Thyroid gland (tissue), 4 donors: ENCODE measurements at places on chromosomes 6 and 20. TPM values are rescaled to one million over a fixed set of nuclear protein-coding genes. Genes with fewer than 3 reads are reported as not detected.
A peak's percentile ranks its signal among the peaks of the same experiment; 100 is the strongest.

GRCh38 chr6:117545161-117545595, 57.1 kb downstream of the GOPC start:
- DNase-seq: no peak

GRCh38 chr6:106056746-106057390, 29.3 kb upstream of the PRDM1 start:
- no peak for DNase-seq

DNA sequence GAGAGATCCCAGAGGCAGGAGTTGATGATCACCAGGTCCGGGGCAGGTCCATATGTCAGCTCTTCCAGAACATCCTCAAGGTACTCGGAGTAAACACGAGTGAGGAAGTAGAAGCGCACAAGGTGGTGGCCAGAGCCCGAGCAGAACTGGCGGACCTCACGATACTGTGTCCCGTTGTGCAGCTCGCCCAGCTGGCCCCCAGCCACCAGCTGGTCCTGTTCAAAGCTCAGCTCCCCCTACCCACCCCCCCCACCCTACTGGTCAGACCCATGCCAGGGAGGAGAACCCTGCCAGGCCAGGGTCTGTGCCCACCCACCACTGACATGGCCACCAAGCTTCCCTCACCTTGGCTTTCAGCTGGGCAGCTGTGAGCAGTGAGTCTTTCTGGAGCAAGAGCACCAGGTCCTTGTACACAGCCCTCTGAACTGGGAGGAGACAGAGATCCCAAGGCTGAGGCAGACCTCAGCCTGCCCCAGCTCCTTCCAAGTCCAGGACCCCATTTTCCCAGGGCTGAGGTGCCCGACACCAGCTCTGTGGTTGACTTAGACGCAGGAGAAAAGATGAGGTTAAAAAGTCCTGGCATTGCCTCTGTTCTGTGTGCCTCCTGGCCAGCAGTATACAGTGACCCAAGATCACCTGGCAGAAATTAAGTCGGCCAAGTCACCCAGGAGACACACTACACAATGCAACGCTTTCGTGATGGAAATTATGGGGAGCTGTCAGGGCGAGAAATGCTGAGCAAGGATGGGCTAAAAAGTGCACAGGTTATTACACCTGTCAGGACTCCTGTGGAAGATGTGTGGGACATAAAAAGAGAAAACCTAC, 1.4 kb downstream of the PCED1A start:
- no peak for DNase-seq

DNA sequence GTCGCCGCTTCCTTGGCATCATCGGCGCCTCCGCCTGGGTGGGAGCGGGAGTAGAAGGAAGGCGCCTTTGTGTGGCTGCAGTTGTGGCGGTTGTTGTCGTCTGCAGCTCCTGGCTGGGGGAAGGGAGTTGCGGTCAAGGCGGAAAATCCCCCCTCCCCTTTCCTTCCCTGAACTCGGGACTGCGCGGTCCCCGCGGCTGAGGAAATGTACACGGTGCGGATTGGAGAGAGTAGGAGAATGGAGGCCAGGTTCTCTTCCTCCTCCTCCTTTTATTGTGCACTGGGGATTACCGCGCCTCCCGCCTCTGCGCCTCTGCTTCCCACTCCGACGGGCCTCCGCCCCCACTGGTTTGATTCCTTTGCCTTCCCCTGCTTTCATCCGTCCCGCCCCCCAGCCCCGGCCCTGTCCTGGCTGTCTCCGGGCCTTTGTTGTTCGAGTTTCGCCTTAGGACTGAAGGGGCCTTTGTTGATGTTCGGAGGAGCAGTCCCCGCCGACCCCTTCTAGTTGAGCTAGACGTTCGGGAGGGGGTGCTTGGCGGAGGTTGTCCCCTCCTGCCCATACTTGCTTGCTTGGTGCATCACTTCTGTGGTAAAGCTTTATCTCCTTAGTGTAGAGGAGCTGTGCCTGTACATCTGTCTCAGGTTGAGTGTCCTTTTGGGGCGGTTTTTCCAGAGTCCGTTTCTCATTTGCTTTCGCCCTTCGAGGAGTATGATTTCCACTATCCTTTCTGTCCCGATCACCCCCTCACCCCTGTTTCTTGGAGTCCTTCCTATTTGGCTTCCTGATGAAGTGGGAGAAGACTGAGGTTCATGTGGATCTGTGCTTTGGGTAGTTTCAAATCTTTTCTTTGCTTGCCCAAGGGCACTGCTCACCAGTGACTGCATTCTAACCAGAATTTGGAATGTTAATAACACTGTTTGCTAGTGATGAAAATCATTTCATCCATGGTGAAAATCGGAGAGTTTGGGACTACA, 764 bp downstream of the ZNF292 start:
- DNase-seq: peak; percentile 54

- DNase-seq: no peak
Measured at GRCh38 chr6:163877877-163878639, 463.5 kb downstream of the QKI start.

DNA sequence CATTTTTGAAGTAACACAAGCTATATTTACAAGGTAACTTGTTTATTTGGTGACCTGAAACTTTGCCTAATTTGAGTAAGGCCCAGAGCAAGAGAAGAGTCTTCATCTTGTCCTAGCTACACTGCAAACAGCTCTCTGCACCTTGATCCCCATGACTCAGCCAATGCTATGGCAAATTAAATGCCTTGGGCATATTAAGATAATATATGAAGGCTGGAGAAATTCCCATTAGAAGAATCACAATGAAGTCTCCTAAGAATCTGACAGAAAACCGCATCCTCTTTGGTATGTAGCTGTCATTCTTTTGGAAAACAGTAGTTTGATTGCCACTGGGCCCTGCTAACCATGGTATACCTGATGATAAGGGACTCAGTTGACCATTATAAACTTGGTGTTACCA, 204.5 kb downstream of the UBE3D start:
- no peak for DNase-seq

GRCh38 chr6:23559587-23560343, 566.2 kb upstream of the NRSN1 start:
- DNase-seq: no peak

GRCh38 chr6:115544765-115545671, 515.7 kb downstream of the FRK start:
- DNase-seq: peak; percentile 23

DNA sequence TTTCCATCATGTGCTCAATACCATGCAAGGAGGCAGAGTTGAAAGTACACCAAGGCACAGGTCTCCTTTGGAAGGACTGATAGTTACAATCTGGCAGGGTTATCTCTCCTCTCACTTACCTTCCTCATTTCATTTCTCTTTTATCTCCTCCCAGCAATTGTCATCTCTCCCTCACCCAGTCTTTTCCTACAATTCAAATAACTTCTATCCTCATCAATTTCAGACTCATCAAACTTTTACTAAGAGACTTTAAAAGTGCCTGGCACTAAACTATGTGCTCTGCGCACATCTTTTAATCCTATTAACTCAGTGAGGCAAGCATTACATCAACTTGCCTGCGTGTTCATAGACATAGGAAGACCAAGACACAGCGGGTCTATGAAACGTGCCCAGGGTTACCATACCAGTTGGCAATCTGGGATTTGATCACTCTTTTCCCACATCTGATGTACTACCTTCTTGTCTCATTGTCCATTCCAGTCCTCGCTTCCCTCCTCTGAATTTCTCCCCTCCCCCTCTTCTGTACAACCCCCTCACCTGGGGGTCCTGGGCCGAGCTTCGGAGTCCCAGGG, 1.2 kb downstream of the VARS1 start:
- DNase-seq: no peak

- DNase-seq: no peak
Measured at GRCh38 chr6:24743265-24743943, 24.4 kb upstream of the C6orf62 start.

- DNase-seq: no peak
Measured at GRCh38 chr6:38776515-38776914, 61.4 kb downstream of the DNAH8 start.

Gene BPIFA1
- total RNA-seq: not detected

DNA sequence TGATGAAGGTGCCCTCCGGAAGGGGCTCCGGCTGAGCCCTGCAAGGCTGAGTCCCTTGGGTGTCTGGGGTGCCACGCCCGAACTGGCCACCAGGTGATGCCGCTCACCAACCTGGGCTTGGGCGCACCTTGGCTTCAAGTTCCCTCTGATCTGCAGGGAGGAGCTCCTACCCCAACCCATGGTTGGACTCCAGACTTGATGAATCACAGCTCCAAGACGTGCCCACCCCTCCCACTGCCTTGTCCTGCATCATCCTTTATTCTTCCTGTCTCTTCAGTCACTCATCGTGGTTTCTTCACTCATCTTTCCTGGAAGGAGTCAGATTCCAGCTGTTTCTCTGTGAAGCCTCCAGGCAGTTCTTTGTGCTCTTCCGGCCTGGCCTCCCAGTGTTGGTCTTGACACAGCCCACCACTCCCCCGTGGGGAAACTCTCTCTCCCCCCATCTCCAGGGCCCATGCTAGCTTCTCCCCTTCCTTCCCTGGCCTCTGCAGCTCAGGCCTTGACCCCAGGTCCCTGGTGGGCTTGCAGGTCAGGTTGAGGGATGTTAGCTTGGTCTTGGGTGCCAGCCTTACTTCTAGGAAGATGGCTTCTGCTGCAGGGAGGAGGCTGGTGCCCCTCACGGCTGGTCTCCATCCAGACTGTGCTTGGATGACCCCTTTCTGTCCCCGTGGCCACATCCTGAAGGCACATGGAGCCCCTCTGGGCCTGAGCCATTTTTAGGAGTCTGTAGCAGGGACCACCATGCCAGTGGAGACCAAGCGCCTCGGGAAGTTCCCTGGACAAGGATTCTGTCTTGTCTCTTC, 2.6 kb upstream of the ZBP1 start:
- DNase-seq: peak; percentile 46

- DNase-seq: no peak
Measured at GRCh38 chr6:85360794-85361642, 88.9 kb upstream of the NT5E start.

DNA sequence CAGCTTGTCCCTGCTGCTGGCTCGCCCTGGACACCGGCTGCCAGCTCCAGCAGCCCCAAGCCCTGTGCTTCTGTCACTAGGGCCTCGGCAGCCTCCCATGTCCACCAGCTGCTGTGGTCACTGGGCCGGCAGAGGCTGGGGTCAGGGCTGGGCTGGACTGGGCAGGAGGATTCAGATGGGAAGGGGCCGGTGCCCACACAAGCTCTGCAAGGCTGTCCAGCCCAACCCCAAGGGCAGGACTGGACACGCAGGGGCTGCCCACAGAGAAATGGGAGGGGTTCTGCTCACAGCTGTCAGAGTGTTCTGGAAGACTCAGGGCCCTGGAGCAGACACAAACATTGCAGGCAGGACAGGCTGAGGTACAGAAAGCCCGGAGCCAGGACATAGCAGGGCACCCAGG, 65.6 kb downstream of the ADNP start:
- DNase-seq: no peak

Gene C20orf202
- total RNA-seq: not detected

Gene CLPSL1
- not detected for total RNA-seq

Gene ZBTB46
- total RNA-seq: 15.9 TPM

GRCh38 chr6:26197933-26198721, 110.9 kb downstream of the HFE start:
- peak; percentile 43 for DNase-seq

Gene PTPRT
- total RNA-seq: not detected

DNA sequence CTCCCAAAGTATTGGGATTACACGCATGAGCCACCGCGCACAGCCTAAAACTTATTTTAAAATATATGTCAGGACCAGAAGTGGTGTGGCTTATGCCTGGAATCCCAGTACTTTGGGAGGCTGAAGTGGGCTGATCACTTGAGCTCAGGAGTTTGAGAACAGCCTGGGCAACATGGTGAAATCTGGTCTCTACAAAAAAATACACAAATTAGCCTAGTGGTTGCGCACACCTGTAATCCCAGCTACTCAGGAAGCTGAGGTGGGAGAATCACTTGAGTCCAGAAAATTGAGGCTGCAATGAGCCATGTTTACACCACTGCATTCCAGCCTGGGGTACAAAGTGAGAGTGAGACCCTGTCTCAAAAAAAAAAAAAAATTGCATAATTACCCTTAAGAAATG, 13.7 kb downstream of the PXT1 start:
- no peak for DNase-seq

Gene SPATS1
- not detected for total RNA-seq

- DNase-seq: peak; percentile 65
Measured at GRCh38 chr20:19688031-19688806, 69.8 kb upstream of the RIN2 start.

- peak; percentile 29 for DNase-seq
Measured at GRCh38 chr20:35329435-35330139, 37.4 kb upstream of the FAM83C start.

- DNase-seq: no peak
Measured at GRCh38 chr6:140174524-140174923, 800.1 kb upstream of the CITED2 start.

DNA sequence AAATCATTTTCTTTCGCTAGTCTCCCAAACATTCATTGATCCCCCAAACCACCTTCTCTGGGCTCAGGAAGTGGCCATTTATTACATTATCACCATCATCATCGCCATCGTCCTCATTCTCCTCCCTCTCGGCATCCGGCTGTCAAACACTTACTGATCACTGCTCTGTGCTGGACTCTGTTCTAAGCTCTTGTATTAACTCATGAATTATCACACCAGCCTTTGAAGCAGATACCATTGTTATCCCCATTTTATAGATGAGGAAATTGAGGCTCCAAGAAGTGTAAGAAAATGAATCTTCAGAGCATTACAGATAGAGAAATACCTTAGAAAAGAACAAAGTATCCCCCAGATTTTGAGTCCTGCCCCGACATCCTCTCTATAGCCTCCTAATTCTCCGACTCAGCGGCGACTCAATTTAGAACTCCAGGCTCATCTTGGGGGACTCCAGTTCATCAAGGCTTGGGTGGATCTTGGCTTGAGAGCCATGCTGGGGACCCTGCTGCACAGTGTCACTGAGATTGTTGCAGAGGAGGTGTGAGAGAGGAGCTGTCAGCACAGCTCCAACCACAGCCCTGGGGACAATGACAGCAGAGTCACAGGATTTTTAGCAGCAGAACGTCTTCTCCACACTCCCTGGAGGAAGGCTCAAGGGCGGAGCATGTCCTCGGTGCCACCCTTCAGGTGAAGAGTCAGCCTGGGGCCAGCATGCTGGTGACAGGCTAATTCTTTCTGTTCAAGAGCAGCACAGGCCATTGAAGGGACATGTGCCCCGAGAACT, 6.6 kb upstream of the EEF1E1 start:
- no peak for DNase-seq

Gene TCP11
- total RNA-seq: not detected

- DNase-seq: no peak
Measured at GRCh38 chr6:89045576-89045975, 35.0 kb upstream of the PNRC1 start.

DNA sequence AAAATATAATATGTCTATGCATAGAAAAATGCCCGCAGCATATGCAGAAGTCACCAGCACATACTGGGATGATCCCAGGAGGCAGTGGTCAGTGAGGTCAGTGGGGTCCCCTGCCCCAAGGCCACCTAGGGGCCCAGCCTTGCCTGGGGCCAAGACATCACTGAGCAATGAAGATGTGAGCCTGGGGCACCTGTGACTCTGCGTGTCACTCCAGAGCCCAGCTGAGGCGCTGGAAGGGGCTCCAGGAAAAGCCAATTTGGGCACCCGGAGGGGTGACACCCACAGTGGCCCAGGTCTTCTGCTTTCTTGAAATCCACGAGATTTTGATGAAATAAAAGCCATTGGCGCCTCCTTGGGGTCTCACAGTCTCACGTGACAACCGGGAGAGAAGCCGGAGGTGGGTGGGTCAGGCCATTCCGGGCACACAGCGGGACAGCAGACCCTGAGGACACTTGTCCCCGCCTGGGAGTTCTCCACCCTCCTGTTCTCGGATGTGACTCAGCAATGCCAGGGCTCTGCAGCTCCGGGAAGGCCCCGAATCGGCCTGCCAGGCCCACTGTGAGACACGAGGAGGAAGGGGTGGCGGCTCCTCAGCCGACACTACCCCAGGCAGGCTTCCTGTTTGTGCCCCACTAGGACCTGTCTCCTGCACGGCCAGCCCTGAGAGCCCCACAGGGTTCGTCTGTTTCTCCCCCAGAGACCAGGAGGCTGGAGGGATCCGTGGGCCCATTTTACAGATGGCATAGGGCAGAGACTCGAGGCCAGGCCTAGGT, 24.4 kb upstream of the SLCO4A1 start:
- no peak for DNase-seq
